ENCODE measurements at places on chromosomes 16 and 17.

GRCh38 chr17:66301367-66301863 is 998 bp upstream of the PRKCA start:
- no peak for DNase-seq

DNA sequence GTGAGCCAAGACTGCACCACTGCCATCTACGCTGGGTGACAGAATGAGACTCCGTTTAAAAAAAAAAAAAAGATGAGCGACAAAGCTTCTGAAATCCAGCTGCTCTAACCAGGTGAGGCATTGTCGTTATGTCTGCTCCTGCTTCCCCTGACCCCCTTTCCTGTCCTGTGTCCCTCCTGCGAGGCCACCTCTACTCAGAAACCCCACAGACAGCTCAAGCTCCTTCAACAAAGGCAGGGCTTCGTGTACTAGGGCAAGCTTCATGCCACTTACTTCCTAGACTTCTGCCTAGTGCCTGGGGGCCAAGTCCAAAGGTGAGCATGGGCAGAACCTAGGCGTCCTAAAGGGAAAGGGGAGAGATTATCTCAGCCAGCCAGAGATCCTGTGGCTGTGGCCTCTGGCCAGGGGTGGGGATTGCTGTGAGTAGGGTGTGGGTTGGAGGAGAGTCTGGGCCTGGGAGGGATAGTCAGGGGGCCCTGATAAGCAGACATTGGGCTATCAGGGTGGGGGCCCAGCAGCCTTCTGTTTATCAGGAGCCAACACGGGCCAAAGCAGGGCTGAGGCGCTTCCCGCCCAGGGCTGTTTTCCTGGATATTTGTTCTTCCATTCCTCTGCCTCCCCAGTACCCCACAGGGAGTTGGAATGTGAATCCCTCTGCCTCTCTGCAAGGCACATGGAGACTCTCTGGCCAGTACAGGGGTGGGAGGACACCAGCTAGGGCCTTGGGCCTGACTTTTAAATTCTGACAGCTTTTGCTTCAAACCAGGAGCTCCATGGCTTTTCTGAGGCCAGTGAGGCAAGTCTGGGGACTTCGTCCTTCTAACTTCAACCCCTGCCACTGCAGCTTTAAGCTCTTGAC is 10.4 kb downstream of the ERAL1 start:
- DNase-seq = peak; percentile 86

DNA sequence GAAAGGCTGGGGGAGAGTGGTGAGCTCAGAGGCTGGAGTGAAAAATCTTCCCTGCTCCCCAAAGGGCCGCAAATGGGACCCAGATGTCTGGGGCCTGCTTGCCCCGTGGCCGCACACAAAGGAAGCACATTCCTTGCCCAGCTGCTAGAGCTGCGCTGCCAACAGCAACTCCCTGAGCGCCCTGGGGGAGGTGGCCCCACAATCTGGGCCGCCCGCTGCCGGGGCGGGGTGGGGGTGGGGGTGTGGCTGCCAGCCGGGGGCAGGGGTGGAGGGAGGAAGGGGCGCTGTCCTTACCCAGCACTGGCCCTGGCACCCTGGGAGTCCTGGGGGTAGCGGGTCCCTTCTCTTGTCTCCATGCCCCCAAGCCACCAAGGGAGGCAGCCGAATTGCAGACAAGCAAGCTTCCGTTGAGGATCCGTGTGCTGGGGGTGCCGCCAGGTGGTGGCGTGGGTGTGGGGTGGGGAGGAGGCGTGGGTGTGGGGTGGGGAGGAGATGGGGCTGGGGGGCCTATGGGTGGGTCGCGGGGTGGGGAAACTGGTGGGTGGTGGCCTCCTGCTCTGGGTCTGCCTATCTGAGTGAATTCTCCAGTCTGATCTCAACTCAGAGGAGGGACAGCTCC is 48.4 kb upstream of the PABPN1L start:
- DNase-seq = no peak

GRCh38 chr17:27558842-27559505 is 72.0 kb upstream of the LGALS9 start:
- DNase-seq = no peak

DNA sequence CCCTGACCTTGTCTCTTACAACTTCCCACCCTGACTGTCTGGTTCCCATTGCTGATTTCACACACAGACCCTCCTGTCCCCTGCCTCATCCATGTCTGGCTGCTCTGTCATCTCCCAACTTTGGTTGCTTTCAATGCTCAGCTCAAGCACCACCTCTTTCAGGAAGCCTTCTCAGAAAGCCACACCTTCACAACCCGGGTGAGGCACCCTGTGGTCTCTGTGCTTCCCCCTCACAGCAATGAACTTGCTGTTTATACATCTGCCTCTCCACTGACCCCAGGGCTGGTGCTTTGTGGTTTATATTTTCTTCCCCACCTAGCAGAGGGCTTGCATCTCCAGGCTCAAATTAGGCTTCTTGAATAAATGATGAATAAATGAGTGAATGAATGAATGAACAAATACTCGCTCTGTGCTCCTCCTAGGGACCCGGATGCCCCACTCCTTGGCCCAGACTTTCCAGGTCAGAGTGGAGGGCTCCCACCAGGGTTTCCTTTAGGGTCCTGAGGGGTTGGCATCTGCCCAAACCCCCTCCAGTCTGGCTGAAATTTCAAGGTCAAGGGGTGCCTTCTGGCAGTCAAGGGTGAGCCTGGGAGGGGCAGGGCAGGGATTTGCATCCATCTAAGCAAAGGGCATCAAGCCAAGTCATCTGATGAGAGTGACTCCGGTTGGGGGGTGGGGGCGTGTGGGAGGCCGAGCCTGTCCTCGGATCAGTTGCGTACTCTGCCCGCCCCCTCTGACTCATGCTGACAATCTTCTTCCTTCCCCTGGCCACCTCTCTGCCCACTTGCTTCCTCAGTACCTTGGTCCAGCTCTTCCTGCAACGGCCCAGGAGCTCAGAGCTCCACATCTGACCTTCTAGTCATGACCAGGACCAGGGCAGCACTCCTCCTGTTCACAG is at the start of gene ITGAX:
Gene ITGAX, plus strand, starts transcription at position 783 of the 898 bp plus-strand sequence. Its CDS starts 79 bp downstream, at position 862.
- DNase-seq = no peak

DNA sequence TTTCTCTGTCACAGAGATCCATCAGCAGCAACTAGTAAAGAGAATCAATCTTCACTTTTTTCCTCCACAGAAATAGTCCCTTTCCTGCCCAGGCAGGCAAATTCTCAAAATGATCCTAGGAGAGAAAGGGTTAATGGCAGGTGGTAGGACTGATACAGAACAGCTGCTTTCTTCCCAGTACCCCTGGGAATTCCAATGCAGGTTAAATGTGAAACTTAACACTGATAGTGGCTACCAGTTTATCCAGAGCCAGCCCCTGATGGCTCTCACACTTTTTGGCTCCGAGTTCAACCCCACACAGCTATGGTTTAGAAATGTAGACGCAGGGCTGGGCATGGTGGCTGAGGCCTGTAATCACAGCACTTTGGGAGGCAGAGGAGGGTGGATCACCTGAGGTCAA is 22.2 kb downstream of the MARVELD3 start:
- no peak for DNase-seq

DNA sequence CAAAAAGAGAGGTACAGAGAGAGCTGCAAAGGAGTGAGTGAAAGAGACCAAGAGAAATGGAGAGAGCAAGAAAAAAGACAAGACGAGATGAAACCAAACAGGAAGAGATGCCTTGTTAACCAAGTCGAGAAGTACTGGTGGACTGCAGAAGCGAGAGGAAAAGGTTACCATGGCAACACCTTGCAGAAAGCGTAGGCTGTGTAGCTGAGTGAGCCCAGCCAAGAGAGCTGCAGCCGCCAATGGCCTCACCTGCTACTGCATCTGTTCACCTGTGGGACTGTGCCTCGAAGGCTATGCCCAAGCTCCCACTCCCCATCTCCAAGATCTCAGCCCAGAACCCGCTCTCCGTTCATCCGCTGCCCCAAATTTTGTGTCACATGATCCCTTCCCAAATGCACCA is 161.3 kb downstream of the SLC39A11 start:
- no peak for DNase-seq

GRCh38 chr17:80246266-80246681 is 14.4 kb upstream of the RNF213 start:
- no peak for DNase-seq

DNA sequence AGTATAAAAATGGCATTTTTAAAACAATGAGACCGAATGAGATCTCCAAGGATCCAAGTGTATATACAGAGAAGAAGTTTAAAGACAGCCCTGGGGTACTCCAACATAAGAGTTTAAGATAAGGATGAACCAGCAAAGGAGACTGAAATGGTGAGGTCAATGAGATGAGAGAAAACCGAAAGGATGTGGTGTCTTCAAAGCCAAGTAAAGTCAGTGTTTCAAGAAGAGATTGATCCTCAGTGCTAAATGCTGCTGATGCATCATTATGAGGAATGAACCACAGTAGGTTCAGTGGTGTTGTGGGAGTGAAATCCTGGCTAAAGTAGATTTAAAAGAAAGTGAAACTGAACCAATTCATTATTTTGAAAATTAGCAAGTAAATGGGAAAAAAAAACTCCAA is 38.1 kb upstream of the NLK start:
- no peak for DNase-seq

DNA sequence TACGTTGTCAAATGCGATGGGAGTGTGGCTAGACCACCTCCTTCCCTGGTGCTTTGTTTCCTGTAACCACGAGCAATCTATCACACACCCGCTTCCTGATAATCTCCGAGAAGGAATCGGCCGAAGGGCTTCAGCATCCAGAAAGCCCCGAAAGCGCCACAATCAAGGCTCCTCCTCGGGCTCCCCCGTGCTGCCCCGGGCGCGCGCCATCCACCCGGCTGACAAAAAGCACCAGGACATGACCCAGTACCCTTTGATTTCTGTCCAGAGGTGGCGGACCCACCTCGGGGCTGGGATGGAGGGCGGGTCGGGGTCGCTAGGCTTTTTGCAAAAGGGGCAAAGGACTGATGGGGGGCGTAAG is 743 bp upstream of the ARMC7 start:
- DNase-seq = no peak

GRCh38 chr17:55680686-55681341 is 41.9 kb downstream of the TMEM100 start:
- no peak for DNase-seq

DNA sequence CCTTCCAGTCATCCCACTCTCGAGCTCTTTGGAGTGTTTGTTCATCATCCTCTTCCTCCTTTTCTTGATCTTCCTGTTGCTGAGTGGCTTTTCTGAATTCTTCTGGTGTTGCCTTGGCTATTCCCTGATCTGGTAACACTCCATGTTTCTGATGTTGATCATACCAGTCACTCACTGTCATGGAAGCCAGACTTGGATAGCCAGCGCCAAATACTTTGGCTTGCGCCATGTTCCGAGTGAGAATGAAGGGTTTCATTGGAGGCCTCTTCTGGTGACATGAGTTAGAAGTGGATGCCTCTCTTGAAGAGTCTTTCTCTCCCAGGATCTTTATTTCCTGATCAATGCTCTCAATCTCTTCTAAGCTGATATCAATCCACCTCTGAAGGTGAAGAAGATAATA is 31.2 kb downstream of the TEX14 start:
- DNase-seq = no peak

DNA sequence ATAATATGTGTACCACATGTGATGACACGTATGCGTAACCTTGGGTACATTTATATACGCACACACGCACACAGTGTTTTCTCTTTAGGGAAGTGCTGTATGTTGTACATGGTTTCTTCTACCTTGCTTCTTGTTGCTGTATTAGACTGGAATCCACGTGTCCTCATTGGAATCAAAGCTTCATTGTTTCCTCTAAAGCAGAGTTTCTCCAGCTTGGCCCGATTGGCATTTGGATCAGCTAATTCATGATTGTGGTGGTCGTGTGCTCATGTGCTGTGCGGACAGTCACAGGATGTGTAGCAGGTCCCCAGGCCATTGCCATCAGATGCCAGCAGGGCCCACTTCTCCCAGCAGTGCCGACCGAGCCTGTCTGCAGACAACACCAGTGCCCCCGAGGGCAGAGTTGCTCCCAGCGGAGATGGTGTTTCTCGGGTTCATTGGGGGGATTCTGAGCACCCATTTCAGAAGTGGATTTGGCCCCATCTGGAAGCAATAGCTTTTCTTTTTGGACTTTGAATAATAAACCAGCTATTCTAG is 148.4 kb downstream of the RPTOR start:
- DNase-seq = no peak
